NCI-H446 (cell line): ENCODE measurements at places on chromosomes 1 and 21.

- DNase-seq = no peak
Observed at GRCh38 chr1:233477359-233477758, 136.5 kb upstream of the KCNK1 start.

GRCh38 chr21:37509802-37510393, 143.3 kb downstream of the DYRK1A start:
- DNase-seq = no peak

DNA sequence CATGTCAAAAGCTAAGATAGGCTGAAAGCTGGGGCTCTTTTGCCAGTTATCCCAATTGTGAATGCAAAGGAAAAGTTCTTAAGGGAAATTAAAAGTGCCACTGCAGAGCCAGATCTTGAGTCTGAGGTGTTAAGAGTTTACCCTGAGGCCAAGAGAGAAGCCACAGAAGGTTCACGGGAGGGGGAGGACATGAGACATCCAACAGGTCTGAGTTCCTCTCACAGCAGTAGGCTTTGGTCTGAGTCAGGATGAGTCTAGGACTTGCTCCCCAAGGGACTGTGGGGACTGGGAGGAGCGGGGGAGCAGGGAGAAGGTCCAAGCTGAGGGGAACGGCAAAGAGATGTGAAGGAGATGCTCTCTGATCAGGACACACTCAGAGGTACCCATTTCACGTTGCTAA, 411.2 kb upstream of the CAMK1G start:
- DNase-seq = no peak

DNA sequence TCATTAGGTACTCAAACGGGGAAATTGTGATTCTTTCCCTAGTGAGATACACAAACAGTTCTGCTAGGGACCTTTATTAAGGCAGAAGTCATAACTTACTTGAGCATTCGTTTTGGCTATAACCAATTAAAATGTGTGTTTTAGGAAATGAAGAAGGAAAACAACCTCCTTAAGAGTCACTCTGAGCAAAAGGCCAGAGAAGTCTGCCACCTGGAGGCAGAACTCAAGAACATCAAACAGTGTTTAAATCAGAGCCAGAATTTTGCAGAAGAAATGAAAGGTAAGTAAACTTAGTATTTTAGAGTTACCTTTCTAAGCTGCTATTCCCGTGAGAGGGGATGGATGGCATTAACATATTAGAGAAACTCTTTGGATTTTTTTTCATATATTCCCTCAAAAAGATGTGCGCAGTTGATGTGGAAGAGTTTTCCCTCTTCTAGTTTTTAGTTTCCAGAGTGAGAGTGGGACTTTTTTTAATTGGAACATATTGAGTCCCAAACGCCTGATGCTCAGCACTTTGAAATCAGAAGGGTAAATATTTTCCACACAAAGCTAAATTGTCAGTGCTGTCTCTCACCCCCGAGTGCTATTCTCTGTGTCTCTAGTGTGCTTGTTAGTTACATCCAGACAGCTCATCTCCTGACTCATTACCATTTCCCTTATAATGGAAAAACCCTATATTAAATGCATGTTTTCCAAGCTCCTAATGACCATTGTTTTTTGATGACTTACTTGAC, 34.9 kb downstream of the CENPF start:
- DNase-seq = peak; percentile 29

DNA sequence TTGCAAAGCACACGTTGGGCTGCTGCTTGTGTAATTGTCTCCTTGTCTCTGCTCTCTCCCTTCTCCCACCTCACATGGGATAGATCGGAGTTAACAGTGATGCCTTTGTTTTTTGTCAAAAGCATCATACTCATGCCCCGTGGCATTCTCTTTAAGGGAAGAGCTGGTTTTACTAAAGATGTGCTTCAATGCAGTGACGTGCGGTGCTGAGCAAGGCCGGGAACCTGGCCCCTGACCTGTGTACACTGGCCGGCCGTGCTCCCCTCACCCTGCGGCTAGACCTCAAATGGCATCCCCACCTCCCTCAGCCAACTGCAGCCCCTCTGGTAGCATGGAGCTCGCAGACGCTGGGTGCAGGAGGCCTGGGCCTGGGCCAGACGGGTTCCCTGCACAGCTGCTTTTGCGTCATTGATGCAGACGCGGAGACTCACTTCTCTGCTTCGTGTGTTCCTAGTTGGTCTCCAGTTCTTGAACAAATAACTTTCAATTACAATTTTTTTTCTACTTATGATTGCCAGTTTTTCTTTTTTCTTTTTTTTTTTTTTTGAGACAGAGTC, 19.9 kb downstream of the AGPAT3 start:
- DNase-seq = no peak

DNA sequence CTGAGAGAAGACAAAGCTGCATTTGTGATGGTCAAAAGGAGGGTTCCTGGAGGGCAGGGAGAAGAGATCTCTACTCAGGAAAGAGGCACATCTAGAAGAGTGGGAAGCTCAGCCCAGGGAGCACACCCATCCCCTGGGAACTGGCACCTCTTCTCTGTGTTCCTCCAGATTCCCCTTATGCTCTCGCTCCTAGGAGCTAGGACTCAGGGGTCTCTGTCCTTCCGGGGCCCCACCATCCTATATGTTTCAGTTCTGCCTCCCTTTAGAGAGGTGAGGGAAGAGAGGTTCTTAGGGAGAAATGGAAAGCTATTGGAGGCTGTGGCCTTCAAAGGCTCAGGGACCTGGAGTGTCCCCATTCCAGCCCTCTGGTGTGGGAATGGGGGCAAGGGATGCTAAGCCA, 4.6 kb upstream of the PPM1J start:
- no peak for DNase-seq

- peak; percentile 48 for DNase-seq
Observed at GRCh38 chr21:18244671-18245463, at the start of gene CHODL. Gene CHODL (plus strand): TSS chr21:18244833. CDS start chr21:18245224, 391 bp downstream.

DNA sequence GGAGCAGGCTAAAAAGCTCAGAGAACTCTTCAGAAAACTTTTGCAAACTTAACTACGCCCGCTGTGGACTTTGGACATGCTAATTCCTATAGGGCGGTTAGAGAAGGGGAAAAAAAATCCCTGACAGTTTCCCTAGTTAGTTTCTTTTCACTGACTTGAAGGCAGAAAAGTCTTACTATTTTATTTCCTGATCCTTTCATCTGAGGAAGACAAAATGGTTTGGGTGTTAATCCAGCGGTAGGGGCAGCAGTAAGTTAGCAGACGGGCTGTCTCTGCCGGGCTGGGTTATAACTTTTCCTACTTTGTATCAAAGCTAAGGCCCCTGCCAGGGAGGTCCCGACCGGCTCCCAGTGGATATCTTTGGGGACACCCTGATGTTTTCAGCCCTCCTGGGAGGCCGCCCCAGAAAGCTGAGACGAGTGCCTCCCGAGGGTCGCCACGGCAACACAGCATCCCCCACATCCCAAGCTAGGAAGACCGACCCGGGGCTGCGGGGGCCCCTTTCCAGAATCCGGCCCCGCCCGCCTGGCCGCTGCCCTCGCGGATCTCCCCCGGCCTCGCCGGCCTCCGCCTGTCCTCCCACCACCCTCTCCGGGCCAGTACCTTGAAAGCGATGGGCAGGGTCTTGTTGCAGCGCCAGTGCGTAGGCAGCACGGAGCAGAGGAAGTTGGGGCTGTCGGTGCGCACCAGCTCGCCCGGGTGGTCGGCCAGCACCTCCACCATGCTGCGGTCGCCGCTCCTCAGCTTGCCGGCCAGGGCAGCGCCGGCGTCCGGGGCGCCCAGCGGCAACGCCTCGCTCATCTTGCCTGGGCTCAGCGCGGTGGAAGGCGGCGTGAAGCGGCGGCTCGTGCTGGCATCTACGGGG, 162.6 kb downstream of the RUNX1 start:
- DNase-seq = no peak

DNA sequence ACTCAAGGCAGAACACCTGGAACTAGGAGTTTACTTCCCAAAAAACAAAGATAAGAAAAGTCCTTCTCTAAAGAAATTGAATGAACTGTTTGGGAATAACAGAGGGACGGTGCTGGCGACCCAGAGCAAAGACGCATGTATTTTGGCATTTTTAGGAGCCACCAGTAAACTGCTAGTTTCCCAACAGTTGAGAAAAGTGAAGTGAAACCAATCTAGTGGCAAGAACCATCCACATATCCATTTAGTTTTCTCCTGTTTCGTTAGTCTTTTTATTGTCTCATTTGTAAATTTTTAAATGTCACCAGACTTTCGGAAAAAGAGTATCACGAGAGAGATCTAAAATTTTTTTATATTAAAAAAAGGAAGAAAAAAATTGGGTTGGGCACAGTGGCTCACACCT, 30.2 kb downstream of the ODF2L start:
- no peak for DNase-seq

GRCh38 chr21:43207868-43208267, 39.1 kb downstream of the CRYAA start:
- no peak for DNase-seq

- DNase-seq = no peak
Observed at GRCh38 chr21:31190516-31190915, 152.2 kb upstream of the KRTAP19-8 start.

DNA sequence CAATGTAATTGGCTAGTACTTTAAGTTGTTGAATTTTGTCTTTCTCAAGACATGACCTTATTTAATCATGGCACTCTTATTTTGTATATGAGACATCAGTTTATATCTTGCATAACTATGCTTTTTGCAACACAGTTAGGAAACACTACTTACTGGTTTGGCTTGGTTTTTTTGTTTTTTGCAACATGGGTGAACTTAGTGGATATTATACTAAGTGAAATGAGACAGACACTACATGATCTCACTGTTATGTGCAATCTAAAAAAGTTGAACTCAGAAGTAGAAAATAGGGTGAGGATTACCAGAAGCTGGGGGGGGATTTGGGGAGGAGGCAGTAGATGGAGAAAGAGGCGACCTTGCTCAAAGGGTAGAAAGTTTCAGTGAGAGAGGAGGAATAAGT, 132.1 kb downstream of the PLA2G4A start:
- no peak for DNase-seq

DNA sequence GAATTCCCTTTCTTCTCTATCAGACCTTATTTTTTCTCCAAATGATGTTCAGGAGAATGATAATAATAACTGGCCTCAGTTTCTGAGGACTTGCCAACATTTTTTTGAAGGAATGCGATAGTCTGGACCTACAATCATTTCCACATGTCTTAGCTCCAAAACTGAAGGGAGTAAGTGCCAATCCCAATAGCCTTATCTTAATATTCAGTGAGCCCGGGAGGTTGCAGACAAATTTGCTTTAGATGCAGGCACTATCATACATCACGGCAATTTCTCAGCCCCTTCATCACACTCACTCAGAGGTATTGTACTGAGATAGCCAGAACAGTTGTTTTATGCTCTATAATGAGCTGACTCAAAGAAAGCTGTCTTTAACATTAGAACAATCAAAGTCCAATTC, 796.9 kb downstream of the ADGRL2 start:
- no peak for DNase-seq

- no peak for DNase-seq
Observed at GRCh38 chr21:22791376-22791775, 1793.2 kb downstream of the NCAM2 start.

DNA sequence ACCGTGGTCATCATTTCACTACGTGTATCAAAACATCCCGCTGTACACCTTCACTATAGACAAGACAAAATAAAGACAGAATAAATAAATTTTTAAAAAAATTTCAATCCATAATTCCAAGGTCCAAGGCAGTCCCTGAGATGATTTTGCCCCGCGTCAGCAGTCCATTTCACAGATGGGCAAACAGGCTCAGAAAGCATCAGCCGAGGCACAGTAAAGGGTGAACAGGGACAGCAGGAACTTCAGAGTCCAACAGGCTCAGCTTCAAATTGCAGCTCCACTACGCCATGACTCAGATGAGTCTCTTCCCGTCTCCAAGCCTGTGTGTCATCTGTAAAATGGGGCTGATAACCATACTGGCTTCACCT, 15.0 kb downstream of the MATN1 start:
- no peak for DNase-seq

DNA sequence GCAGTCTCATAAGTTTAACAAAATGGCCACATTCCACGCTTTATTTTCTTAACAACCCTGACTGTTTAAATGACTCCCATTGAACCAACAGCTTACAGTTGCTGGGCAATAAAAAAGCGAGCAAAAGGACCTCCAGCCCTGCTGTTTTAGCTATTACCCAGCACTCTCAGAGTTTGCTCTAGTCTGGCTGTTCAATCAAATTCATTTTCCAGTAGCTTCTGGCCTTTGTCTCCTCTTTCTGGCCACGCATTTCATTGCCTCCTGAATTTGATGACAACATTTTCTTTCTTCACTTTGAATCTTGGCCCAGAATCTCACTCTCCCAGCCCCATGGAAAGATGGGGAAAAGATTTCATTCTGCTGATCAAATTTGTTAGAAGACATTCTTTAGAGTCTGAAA, 44.1 kb upstream of the DOCK7 start:
- DNase-seq = no peak

GRCh38 chr1:178488393-178488792, 8.4 kb downstream of the CLEC20A start:
- DNase-seq = no peak

GRCh38 chr1:93016171-93016570, 54.9 kb upstream of the DIPK1A start:
- DNase-seq = no peak

DNA sequence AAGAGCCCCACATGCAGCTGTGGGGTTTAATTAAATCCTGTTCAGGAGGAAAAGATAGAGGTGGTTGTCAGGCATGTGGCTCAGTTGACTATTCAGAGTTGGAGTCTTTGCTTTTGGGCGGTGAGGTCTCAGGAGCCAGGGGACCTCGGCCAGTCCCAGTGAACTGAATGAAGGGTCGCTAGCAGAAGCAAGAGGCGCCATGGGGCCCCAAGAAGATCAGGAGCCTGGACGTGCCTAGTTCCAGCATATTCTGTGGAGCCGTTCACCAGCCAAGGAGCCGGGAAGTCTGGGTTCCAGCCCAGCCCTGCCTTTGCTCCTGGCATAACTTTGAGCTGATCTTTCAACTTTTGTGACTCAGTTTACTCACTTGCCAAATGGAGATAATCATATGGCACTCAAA, 217.7 kb upstream of the IRF2BP2 start:
- DNase-seq = no peak
